Activated naive CD8-positive, alpha-beta T cell treated with anti-CD3 and anti-CD28 coated beads, Interleukin-2, amount 50 U/mL, for 16 hours (primary cell): ENCODE measurements at places on chromosomes 4 and X.

DNA sequence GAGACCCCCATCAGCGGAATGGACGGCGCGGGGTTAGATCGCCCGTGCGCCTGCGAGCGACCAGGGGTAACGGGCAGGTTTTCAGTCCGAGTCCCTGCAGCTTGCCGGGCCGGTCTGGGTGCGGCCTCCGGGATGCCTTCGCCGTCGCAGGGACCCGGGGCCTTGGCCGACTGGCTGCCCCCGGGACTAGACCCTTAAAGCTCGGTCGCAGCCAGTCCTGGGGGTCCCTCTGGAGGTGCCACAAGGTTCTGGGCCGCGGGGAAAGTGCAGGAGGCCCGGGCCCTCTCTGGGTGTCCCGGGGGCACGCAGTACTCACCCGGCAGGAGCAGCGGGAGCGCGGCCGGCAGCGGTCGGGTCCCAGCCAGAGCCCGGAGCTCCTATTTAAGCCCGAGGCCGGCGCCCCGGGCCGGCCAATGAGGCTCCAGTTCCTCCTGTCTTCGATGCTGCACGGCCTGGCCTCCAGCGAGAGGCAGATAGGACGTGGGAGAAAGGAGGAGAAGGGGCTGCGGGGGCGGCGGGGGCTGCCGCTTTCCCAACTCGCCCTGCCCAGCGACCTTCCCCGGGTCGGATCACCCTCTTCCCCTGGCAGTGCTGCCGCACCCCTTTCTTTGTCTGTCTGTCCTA lies at the start of gene SPON2:
TSS of gene SPON2 (minus strand) at position 356 of the 624 bp plus-strand sequence.
- DNase-seq: no peak

- DNase-seq: no peak
Measured at GRCh38 chrX:97065973-97066372, 182.3 kb downstream of the RPA4 start.

GRCh38 chr4:89069481-89069880 lies 12.5 kb upstream of the FAM13A start:
- DNase-seq: no peak

DNA sequence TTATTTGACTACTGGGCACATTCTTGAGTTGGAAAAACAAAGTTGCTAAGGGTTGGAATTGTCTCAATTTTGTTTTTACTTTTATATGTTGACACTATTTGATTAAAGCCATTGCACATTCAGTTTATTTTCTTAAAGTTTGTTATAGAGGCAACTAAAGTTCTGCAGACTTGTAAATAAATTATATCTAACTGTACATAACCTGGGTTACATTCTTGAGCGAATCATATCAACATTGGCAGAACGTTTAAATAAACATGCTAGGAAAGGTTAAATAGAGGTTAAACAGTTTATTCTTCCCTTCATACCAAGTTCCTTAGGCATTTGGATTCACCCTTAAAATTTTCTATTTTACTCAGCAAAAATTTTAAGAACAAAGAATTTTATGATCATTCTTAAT lies 74.5 kb downstream of the UCHL1 start:
- no peak for DNase-seq

- DNase-seq: no peak
Measured at GRCh38 chrX:22097012-22097694, 65.0 kb downstream of the PHEX start.

GRCh38 chr4:186726426-186727168 lies 2.9 kb upstream of the FAT1 start:
- no peak for DNase-seq

GRCh38 chr4:70706516-70706915 lies 15.2 kb upstream of the RUFY3 start:
- DNase-seq: no peak

DNA sequence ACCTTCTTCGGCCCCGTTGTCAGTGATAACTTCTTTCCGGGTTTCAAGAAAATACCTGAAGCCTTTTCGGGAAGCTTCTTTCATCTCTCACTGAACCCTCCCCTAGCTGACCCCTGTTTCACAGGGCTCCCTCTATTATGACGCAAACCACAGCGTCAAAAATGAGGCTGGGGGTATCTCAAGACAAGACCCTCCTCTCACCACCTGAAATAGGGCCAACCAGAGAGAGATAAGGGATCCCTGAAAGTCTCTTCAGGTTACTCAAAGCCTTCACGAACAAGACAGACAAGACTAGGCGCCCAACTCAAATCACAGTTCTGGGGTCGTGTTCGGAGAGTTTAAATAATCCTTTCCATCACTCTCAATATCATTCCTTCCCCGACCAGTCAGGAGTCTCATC lies 1.2 kb downstream of the PHF8 start:
- DNase-seq: no peak

GRCh38 chr4:94298725-94299252 lies 43.8 kb downstream of the HPGDS start:
- DNase-seq: no peak

- DNase-seq: no peak
Measured at GRCh38 chr4:3827616-3828492, 61.7 kb downstream of the ADRA2C start.

GRCh38 chr4:16187455-16187854 lies 38.8 kb downstream of the TAPT1 start:
- DNase-seq: no peak

GRCh38 chr4:115356176-115356575 lies 242.8 kb upstream of the NDST4 start:
- no peak for DNase-seq

- DNase-seq: no peak
Measured at GRCh38 chrX:150558424-150558823, 10.0 kb upstream of the MTM1 start.

GRCh38 chr4:154691229-154691628 lies 52.6 kb upstream of the LRAT start:
- DNase-seq: no peak

- no peak for DNase-seq
Measured at GRCh38 chr4:82247629-82248028, 126.2 kb downstream of the HNRNPD start.

DNA sequence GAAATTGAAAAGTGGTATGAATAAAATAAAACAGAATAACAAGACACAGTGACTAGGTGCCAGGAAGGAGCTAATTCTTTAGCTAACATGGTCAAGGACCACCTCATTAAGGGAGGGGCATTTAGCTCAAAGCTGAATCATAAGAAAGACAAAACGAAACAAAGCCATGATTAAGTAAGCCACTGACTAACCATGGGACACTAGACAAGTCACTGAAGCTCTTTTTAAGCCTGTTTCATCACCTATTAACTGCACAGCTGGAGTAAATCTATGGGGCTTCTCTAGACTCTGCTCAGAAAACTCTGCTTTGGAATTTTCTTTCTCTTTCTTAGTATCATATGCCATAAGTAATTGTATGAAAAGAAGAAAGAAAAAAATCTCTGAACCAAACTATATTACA lies 49.8 kb upstream of the C1QTNF7 start:
- no peak for DNase-seq

DNA sequence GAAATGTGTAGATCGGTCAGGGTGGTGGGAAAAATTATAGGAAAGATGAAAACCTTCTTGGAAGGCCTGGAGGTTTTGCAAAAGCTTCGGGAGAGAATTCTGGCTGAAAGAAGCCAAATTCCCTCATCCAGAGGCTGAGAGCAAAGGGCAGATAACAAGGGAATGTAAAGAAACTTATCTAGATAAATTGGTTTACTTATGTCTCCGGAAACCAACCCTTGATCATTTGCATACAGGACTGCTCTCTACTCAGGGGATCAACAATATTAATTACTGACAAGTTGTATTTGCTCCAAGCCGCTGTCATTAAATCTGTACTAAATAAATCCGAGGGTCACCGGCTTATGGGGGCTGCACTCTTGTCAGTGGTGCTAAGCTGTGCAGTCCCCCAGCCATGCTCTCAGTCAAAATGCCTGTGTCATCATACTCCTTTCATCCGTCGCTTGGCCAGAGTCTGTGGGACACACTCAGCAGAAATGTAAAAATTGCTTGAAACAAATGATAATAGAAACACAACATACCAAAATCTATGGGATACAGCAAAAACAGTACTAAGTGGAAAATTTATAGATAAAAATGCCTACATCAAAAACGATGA lies 715.7 kb downstream of the KCTD8 start:
- no peak for DNase-seq

- no peak for DNase-seq
Measured at GRCh38 chrX:125646195-125646594, 326.5 kb downstream of the TEX13C start.

DNA sequence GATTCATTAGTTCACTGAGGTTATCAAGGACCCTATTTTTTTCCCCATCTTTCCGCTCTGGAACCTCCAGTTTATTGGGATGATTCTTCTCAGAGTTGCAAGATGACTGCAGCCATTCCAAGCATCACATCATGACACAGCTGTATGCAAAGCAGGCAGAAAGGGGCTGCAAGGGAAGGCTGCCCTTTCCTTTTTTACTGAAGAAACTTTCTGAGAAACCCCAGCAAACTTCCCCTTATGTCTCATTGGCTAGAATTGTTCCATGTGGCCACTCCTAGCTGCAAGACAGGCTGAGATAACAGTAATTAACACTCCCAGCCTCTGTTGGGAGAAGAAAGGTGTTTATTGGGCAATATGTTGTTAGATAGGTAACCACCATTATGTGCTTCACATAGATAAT lies 102.6 kb downstream of the SATL1 start:
- no peak for DNase-seq

DNA sequence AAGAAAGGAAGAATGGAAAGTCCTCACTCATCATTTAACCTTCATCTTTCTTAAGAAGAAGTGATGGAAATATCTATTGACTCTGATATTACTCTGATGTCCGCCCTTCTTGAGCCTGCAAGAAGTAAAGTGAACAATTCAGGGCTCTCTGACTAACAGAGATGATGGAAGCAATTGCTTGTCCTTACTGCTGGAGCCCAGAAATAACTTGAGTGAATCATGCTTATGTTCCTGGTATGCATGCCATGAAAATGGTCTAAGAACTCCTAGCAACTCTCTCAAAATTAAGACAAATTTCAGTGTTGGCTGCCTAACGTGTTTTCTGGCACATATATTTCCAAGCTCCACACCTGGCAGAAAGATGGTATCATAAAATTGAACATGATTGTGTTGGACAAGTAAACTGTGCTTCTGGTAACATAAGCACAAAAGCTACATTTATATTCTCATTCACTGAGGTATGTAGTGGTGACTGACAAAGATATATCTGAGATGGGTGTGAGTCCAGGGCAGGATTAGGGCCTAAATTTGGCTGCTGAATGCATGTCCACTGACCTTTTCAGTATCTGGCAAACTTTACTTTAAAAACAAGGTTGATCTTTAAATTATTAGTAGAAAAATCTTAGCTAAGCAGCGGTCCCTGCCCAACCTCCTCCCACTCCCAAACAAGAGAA lies 109.2 kb upstream of the OTUD4 start:
- no peak for DNase-seq

- DNase-seq: no peak
Measured at GRCh38 chr4:26044524-26044923, 130.5 kb downstream of the SMIM20 start.

- DNase-seq: no peak
Measured at GRCh38 chr4:5398056-5398455, 310.3 kb downstream of the EVC2 start.

DNA sequence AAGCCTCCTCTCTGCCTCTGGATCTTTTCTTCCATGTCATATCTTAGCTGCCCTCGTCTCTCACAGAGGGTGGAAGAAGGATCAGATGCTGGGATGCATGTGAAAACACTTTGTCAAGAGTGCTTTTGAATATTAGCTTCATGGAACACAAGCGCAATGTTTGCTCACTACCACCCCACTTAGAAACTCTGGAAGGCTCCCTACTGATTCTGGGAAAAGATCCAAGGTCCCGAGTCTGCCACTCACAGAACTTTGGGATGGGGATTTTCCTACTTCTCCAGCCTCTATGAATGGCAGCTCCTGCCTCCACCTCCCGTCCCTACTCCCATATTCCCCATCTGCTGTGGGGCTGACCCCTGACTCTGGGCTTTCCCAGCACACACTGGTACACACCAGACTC lies 40.2 kb upstream of the CRMP1 start:
- DNase-seq: no peak

GRCh38 chr4:74087481-74087880 lies 11.5 kb downstream of the CXCL2 start:
- DNase-seq: no peak

GRCh38 chr4:43778187-43778915 lies 670.3 kb downstream of the KCTD8 start:
- DNase-seq: no peak

GRCh38 chrX:70301716-70302115 lies 11.8 kb downstream of the KIF4A start:
- no peak for DNase-seq
